Uterus (tissue), 4 donors: ENCODE measurements at places on chromosomes 4 and X. TPM values are rescaled to one million over a fixed set of nuclear protein-coding genes. Genes with fewer than 3 reads are reported as not detected.

GRCh38 chr4:41362621-41363383 lies 106.1 kb downstream of the UCHL1 start:
- no peak overlapping the region for H3K4me3 ChIP-seq
- no peaks in the 10 kb centered on the region for H3K36me3 ChIP-seq
- peak overlapping the region; percentile 56 for H3K27ac ChIP-seq
- H3K27me3 ChIP-seq, result no peaks in the 10 kb centered on the region

- no peaks in the 10 kb centered on the region for H3K27me3 ChIP-seq
- DNase-seq, result peak; percentile 75
- H3K27ac ChIP-seq, result peak within 1 kb of the TSS; percentile 31
- no peaks in the 10 kb centered on the region for H3K36me3 ChIP-seq
- no peaks in the 10 kb centered on the region for H3K4me1 ChIP-seq
Measured at GRCh38 chrX:76427560-76428242, at the start of gene MAGEE1. TSS of gene MAGEE1 (plus strand) at chrX:76427710. CDS start at chrX:76427931, 221 bp downstream.

DNA sequence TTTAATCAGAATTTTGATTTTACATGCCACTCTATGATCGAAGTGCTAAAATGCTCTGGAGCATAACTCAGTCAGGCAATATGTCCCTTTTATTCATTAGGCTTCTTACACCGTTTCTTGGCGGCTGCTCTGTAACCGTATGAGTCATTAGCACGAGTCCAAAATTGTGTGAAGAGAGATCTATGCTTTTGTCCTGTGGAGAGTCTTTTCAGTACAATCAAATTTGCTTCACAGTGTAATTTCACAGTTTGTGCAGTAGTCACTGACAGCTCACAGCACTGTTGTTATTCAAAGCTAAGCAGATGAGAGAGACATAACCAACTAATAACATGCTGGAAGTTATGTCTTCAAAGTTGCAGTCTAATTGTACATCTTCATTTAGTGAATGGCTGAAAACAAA lies 167.8 kb downstream of the PCDH10 start:
- DNase-seq, result no peak
- no peaks in the 10 kb centered on the region for H3K27me3 ChIP-seq
- no peaks in the 10 kb centered on the region for H3K4me1 ChIP-seq
- H3K36me3 ChIP-seq, result no peaks in the 10 kb centered on the region
- no peak overlapping the region for H3K27ac ChIP-seq

GRCh38 chr4:81883530-81884450 lies 412.1 kb upstream of the RASGEF1B start:
- no peaks in the 10 kb centered on the region for H3K4me1 ChIP-seq
- no peak overlapping the region for H3K4me3 ChIP-seq
- no peaks in the 10 kb centered on the region for H3K27me3 ChIP-seq
- no peaks in the 10 kb centered on the region for H3K36me3 ChIP-seq
- no peak overlapping the region for H3K27ac ChIP-seq
- DNase-seq, result no peak

- H3K36me3 ChIP-seq, result no peaks in the 10 kb centered on the region
- H3K27me3 ChIP-seq, result no peaks in the 10 kb centered on the region
- H3K4me3 ChIP-seq, result no peak overlapping the region
- H3K4me1 ChIP-seq, result no peaks in the 10 kb centered on the region
- no peak for DNase-seq
Measured at GRCh38 chr4:213971-214370, 89.7 kb downstream of the ZNF718 start.

Gene C4orf50
- total RNA-seq, result under 0.01 TPM

DNA sequence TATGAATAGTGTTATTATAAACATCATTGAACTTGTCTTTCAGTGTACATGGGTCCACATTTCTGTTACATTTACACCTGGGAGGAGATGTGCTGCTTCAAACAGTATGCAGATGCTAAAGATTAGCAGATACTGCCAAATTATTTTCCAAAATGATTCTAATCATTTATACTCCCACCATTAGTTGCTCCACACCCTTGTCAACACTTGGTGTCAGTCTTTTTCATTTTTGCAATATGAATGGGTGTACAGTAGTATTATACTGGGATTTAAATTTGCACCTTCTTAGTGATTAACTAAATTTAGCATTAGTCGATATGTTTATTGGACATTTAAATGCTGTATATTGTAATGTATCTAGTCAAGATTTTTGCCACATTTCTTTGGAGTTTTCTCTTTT lies 131.6 kb upstream of the GRID2 start:
- H3K27me3 ChIP-seq, result no peaks in the 10 kb centered on the region
- DNase-seq, result no peak
- H3K4me3 ChIP-seq, result no peak overlapping the region
- no peaks in the 10 kb centered on the region for H3K4me1 ChIP-seq

Gene FHL1
- 396 TPM for total RNA-seq

DNA sequence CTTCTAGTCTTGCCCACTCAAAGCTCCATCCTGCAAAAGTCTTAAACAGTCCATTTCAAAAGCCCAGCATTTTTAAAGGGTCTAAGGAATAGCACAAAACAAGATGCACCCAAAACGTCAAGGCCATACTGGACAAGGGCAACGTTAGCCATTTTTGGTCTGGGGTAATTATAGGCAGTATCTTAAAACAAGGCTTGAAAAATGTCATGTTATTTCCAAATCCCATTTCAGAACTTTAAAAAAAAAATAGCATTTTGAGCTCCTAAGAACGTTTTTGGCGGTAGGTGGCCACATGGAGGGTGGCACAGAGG lies 584 bp upstream of the TMEM165 start:
- H3K4me1 ChIP-seq, result peaks cover 6% of the 10 kb centered on the region
- H3K27ac ChIP-seq, result peak overlapping the region; percentile 98
- DNase-seq, result no peak
- H3K36me3 ChIP-seq, result no peaks in the 10 kb centered on the region

- no peak for DNase-seq
- no peaks in the 10 kb centered on the region for H3K27me3 ChIP-seq
- no peak overlapping the region for H3K27ac ChIP-seq
- H3K4me1 ChIP-seq, result no peaks in the 10 kb centered on the region
- no peaks in the 10 kb centered on the region for H3K36me3 ChIP-seq
- no peak overlapping the region for H3K4me3 ChIP-seq
Measured at GRCh38 chr4:10204401-10205058, 87.9 kb upstream of the WDR1 start.

DNA sequence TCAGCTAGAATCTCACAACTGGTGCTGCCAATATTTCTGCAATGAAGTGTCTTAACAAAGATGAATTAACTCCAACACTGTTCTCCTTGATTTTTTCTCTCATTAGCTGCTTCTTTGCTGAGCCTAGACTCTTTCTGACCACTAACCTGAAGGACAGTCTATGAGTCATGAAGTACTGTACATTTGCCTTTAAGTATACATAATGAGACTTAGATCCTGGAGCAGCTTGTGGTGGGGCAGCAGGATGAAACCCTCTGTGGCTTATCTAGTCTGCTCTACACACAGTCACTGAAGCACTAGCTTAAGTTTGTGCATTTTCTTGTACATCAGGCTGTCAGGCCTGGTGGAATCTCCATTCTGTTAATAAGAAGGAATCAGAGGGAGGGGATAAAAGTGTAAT lies 307.4 kb upstream of the SMIM31 start:
- H3K27ac ChIP-seq, result no peak overlapping the region
- H3K4me3 ChIP-seq, result no peak overlapping the region
- H3K36me3 ChIP-seq, result no peaks in the 10 kb centered on the region

Gene IL9R
- total RNA-seq, result not detected

DNA sequence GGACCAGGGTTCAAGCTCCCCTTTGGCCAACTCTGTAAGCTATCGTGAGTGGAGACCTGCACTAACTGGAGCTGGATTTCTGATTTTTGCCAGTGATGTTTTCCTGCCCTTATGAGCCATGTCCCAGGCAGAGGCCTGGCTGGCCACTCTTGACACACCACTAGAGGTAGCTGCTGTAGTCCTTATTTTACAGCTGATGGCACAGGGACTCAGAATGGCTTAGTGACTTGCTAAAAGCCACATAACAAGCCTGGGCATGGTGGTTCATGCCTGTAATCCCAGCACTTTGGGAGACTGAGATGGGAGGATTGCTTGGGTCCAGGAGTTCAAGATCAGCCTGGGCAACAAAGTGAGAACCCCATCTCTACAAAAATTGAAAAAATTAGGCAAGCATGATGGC lies 33.4 kb downstream of the CYTL1 start:
- no peak overlapping the region for H3K4me3 ChIP-seq
- H3K27ac ChIP-seq, result no peak overlapping the region
- no peaks in the 10 kb centered on the region for H3K36me3 ChIP-seq
- H3K4me1 ChIP-seq, result no peaks in the 10 kb centered on the region

DNA sequence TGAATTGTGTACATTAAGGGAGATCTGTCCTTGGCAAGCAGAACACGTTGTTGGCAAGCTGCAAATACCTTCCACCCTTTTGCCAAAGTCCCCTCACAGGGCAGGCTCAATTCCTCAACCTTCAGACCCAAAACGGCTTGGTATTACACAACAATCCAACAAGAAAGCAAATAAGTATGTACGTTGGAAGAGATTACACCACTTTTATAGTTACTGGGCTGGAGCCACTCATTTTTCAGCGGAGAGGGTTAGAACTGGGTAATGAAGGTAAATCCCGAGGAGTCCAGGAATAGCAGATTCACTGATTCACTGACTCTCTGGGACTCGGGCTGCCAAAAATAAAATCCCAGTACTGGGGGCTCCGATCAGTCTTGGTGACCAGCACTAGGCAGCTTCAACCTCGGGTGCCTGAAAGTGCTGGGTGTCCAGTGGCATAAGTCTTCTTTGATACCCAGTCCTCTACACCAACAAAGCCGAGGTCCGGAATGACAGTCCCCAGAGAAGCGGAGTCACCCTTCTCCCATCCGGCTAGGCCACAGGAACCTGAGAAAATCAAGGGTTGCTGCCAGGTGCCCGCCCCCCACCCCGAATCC lies 587 bp downstream of the TIMM8A start:
- H3K27me3 ChIP-seq, result no peaks in the 10 kb centered on the region
- peak overlapping the region; percentile 61 for H3K4me3 ChIP-seq
- H3K27ac ChIP-seq, result peak overlapping the region; percentile 94
- no peaks in the 10 kb centered on the region for H3K36me3 ChIP-seq
- peak; percentile 13 for DNase-seq
- H3K4me1 ChIP-seq, result no peaks in the 10 kb centered on the region

- no peak overlapping the region for H3K4me3 ChIP-seq
- no peaks in the 10 kb centered on the region for H3K36me3 ChIP-seq
- no peaks in the 10 kb centered on the region for H3K4me1 ChIP-seq
Measured at GRCh38 chr4:166680796-166681195, 553.5 kb downstream of the SPOCK3 start.

DNA sequence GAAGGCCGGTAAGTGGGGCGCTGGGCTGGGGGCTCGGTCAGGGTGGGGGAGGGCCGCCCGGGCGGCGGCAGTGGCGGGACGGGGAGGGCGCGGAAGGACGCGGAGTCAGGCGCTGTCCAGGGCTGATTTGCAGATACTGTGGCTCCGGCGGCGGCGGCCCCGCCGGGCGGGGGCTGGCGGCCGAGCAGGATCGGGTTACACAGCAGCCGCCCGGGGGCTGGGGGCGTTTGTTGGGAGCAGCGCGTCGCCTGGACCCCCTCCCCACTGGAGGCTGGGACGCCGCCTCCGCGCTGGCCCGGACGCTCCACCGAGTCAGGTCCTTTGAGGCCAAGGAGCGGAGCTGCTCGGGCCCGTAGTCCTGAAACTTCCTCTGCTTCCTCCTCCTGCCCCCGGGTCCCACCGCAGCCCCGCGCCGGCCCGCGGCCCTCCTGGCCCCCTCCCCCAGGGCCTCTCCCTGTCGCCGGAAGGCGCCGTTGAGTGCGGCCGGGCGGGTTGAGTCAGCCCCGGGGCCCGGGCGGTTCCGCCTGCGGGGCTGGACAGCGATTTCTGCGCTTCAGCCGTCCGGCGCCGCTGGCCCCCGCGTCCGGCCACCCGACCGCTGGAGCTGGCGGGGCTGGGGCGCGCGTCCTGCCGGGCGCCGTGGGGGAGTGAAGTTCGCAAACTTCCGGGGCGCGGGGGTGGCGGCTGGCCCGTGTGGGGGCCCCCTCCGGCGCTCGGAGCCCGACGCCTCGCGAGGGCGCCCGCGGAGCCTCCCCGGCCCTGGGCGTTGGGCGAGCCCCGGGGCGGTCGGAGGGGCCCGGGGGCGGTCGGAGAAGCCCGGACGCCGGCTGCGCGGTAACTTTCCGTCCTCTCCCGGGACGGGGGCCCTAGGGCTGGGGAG lies 746 bp downstream of the REST start:
- H3K27me3 ChIP-seq, result no peaks in the 10 kb centered on the region
- H3K27ac ChIP-seq, result peak overlapping the region; percentile 87
- peak; percentile 48 for DNase-seq
- H3K4me3 ChIP-seq, result peak overlapping the region; percentile 51
- H3K36me3 ChIP-seq, result no peaks in the 10 kb centered on the region
- no peaks in the 10 kb centered on the region for H3K4me1 ChIP-seq

- no peaks in the 10 kb centered on the region for H3K36me3 ChIP-seq
- no peak overlapping the region for H3K4me3 ChIP-seq
- no peak for DNase-seq
- H3K27ac ChIP-seq, result no peak overlapping the region
- H3K27me3 ChIP-seq, result no peaks in the 10 kb centered on the region
Measured at GRCh38 chr4:1366371-1367229, 19.6 kb downstream of the UVSSA start.

DNA sequence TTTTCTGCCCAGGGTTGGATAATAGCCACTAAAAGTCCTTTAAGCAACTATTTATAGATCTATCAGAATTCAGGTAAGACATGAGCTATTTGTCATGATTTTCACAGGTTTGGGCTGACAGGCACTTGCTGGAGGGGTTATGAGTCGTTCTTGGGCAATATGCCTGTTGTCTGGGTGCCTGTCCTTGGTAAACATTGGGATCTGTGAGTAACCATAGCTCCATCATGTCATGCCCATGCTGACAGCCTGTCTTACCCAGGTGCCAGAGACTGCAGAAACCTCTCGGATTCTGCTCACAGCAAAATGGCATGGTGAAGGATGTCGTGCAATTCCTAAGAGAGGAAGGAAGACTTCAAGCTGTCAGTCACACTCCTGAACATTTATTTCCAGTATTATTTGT lies 116.0 kb upstream of the PUDP start:
- no peak overlapping the region for H3K4me3 ChIP-seq
- DNase-seq, result no peak
- H3K27me3 ChIP-seq, result no peaks in the 10 kb centered on the region
- H3K36me3 ChIP-seq, result no peaks in the 10 kb centered on the region

- no peaks in the 10 kb centered on the region for H3K27me3 ChIP-seq
- H3K36me3 ChIP-seq, result no peaks in the 10 kb centered on the region
- no peak for DNase-seq
- no peaks in the 10 kb centered on the region for H3K4me1 ChIP-seq
- no peak overlapping the region for H3K4me3 ChIP-seq
- H3K27ac ChIP-seq, result no peak overlapping the region
Measured at GRCh38 chrX:25941087-25941486, 197.1 kb upstream of the MAGEB18 start.

GRCh38 chrX:28058901-28059300 lies 77.7 kb upstream of the DCAF8L1 start:
- H3K36me3 ChIP-seq, result no peaks in the 10 kb centered on the region
- H3K4me3 ChIP-seq, result no peak overlapping the region
- H3K27me3 ChIP-seq, result no peaks in the 10 kb centered on the region
- no peak for DNase-seq
- H3K27ac ChIP-seq, result no peak overlapping the region

- no peaks in the 10 kb centered on the region for H3K4me1 ChIP-seq
- no peaks in the 10 kb centered on the region for H3K36me3 ChIP-seq
Measured at GRCh38 chr4:73850261-73850970, 2.7 kb upstream of the PF4V1 start.
